ENCODE measurements at places on chromosomes 7 and 10.

DNA sequence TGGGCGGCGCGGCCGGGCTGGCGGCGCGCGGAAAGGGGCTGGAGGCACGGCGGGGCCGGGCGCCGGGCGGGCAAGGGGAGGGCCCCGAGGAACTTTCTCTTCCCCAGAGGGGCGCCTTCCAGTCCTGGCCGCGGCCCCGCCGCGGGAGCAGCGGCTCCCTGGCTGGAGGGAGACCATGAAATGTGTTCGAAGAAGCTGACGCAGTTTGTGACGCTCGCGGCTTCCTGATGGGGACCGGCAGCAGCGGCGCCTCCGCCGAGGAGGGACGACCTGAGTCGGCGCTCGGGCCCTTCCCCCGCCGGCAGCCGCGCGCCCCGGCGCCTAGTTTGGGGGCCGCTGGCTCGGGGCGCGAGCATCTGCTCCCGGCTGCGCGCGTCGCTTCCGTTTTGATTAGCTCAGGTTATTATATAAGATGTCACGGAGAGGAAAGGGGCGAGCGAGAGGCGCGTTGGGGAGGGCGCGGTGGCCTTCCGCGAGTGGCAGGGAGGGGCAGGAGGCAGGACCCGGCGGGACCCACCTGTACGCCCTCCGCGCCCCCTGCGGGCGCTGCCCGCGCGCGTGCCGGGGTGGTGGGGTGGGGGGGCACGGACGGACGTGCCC is 57.1 kb upstream of the PCGF5 start:
- DNase-seq = peak; percentile 62

GRCh38 chr7:34596887-34597286 is 61.1 kb upstream of the NPSR1 start:
- DNase-seq = no peak

DNA sequence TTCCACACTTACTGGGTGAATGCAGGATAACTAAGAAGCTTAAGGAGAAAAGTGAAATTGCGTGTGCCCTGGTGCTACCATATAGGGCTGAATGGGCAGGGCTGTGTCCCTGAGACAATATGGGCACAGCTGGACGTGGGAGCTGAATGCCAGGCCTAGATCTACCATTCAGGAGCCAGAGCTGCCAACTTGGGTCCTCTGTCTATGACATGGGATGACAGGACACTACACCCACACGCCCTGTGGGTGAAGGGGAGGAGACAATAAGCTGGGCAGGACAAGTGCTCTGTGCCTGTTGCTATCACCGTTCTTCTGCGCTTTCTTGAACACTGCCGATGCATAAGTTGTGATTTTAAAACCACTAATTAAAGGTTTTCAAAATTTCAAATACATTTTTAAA is 293.9 kb downstream of the TNS3 start:
- no peak for DNase-seq

GRCh38 chr10:103854686-103855391 is 537 bp downstream of the SH3PXD2A start:
- DNase-seq = no peak

DNA sequence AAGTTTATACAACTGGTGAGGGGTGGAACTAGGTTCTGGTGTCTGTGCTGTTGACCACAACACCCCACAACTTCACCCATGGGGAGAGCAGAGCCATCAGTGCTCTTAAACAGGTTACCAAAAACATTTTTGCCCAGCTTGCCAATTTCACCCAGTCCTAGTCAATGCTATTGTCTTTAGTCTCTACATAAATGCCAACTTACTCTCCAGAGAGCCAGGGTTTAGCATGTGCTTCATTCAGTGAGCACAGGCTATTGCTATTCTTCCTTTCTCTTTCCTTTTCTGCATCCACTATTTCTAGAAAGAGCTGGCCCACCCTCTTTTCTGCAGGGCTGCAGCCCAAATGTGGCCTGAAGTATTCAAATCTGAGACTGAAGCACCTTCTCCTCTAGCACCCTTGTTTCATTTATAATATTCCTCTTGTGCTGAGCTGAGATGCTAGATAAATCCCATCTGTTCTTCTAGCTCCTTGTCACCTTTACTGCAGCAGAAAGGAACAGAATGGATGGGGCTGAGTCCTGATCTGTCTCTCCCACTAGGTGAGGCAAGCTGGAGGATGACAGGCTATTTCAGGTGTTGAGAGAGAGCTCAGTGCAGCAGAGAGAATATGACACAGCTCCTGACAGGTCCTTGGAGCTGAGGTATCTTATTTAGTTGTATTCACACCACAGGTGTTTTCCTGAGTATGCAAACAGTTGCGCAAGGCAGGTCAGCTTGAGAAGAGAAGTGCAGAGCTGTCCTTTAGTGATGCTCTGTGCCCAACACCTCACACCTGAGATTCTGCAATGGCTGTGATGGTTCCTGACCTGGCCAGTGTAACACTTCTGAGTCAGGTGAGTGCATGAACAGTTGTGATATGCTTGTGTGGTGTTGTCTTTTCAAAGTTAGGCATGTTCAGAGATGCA is 819.2 kb downstream of the CCSER2 start:
- no peak for DNase-seq

DNA sequence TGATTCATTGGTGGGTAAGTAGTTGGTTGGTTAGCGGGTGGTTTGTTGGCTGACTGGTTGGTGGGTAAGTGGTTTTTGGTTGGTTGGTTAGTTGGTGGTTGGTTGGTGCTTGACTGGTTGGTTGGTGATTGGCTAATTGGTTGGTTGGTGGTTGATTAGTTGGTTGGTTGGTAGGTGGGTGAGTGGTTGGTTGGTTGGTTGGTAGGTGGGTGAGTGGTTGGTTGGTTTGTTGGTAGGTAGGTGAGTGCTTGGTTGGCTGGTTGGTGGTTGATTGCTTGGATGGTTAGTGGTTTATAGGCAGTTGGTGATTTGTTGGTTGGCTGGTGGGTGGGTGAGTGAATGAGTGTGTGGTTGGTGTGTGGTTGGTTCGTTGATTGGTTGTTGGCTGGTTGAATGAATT is 44.2 kb downstream of the CALML3 start:
- no peak for DNase-seq

DNA sequence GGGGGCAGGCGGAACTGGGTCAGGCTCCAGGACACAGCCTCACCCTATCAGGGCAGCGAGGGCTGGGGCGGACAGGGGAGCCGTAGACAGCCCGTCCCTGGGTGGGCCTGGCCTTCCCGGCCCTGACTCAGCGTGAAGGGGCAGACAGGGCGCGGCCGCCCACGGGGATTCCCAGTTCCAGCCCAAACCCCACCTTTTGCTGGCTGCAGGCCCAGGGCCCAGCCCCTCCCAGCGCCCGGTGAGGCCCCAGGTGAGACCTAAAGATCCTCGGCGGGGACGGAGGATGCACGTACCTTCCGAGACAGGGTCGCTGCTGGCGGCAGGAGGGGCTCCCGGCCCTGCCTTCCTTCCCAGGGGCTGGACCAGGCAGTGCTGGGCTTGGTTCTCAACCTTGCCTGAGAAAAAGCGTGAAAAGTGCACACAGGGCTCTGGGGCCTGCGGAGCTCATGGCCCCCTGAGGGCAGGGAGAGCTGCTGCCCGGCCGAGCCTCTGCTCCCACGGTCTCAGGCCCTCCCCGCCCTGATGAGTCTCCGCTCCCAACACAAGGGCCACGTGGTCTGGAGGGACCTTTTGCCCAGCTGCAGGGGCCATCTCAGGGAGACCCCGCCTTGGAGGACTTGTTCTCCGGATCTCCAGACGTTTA is 43.9 kb upstream of the DNAJB6 start:
- DNase-seq = no peak

DNA sequence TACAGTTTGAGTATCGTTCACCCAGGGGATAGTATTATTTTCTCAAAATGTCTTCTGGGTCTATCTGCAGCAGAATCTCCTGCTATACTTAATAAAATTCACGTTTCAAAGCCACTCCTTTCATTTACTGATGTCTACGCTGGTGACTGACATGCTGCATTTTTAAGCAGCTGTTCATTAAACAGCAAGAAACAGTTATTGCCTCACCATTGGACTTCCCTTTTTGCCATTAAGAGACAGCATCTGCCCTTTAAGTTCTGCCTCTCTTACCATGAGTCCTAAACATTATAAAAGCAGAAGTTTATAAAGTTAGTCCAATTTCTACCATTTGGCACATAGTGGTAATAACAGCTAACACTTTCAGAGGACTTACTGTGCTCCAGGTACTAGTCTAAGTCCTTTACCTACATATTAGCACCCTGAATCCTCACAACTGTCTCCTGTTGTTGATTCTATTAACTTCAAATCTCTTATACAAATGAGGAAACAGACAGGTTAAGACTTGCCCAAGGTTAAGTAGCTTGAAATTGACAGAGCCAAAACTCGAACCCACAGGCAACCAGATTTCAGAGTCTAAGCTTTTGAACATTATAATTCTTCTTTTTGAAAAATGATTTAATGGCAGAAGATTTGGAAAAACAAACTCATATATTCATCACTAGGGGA is 169.5 kb downstream of the SNX13 start:
- DNase-seq = no peak

DNA sequence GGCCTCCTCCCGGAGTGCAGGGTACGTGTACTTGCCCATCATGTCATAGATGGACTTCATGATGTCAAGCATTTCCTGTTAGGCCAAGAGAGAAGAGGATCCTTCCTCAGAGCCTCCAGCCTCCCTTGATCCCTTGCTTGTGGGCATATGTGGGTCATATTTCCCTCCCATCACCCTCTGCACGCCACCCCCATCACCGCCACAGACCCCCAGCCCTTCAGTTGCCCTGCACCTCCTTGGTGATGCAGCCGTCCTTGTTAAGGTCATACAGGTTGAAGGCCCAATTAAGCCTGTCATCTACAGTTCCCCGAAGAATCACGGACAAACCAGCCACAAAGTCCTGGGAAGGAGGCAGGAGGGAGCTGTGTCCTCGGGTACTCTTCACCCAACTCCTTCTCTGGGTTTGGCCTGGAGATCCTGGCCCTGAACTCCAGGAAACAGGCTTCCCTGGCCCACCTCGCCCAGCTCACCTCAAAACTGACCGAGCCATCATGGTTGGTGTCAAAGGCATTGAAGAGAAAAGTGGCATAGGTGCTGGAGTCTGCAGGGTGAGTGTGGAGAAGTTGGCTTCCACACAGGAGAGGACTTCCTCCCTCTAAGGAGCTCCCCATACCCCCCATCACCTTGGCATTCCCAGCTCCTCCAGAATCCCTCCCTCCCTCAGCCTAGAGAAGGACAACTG is 9.8 kb upstream of the OGA start:
- DNase-seq = no peak

DNA sequence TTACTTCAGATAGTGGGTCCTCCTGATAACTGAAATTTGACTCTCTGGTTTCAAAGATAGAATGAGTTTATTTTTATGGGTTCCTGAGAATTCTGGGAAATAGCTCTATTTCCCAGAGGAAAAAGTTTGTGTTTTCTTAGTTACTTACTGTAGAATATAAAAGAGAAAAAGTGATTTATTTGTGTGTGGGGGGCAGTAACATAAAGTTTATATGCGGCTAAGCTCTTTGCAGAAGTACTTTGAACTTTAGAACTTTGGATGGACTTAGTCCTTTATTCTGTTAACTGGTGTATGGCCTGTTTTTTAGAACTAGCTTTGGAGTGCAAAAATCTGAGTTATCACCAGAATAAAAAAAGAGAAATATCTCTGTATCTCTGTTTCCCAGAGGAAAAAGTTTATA is 157.1 kb downstream of the BBS9 start:
- no peak for DNase-seq

GRCh38 chr7:5489991-5490536 is 66.4 kb upstream of the TNRC18 start:
- no peak for DNase-seq

GRCh38 chr7:7183061-7183837 is 905 bp downstream of the C1GALT1 start:
- DNase-seq = peak; percentile 23

DNA sequence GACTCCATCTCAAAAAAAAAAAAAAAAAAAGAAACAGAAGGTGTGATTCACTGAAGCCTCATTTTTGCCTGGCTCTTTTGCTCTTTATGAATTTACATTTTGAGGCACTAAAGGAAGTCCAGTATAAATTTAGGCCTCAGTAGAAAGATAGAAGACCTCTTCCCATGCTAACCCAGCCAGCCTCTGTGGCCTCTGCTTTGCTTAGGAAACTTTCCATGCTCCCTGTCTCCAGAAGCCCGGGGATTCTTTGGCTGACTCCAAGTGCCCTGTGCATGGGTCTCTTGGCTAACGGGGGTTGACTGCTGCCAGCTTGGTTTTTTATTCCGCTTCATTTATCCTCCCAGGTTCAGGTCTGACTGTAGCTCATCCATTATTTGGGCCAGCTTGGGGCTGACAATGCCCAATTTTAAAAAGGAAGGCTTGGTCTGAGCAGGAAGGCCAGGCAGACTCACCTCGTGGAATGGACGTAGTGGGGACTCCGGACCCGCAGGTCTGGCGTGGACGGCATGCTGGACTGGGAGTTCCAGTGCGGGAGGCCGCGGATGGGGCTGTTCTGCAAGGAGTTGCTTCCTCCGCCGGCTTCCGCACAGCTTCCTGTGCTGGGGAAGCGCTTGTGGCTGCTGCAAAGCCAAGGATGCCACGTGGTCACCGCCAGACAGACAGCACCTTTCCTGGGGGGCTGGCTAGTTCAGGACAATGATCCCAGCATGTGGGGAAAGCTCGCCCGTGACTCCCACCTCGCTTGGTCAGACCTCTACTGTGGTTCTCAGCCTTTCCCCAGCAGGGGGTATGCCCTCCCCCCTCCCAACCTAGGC is 72.3 kb downstream of the PRPF18 start:
- DNase-seq = no peak

GRCh38 chr10:92845921-92846320 is 2.4 kb upstream of the EXOC6 start:
- no peak for DNase-seq

DNA sequence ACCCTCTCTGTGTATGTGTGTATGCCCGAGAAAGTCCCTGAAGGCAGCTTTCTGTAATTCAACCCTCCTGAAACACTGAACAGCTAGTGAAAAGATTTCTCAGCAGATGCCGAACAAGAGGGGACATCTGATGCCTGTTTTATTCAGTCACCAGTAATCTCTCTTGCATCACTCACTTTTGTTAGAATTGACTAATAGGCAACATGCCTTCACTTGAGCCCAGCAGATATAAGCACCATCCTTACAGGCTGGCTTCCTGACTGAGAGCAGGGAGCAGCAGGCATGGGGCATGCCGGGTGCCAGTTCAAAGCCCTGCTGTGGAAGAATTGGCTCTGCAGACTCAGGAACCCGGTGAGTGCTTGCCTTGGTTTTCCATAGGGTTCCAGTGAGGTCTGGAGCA is at the start of gene ABCA13:
Gene ABCA13 (plus strand): TSS at position 257 of the 400 bp plus-strand sequence. CDS start 26 bp downstream, at position 283.
- DNase-seq = no peak

DNA sequence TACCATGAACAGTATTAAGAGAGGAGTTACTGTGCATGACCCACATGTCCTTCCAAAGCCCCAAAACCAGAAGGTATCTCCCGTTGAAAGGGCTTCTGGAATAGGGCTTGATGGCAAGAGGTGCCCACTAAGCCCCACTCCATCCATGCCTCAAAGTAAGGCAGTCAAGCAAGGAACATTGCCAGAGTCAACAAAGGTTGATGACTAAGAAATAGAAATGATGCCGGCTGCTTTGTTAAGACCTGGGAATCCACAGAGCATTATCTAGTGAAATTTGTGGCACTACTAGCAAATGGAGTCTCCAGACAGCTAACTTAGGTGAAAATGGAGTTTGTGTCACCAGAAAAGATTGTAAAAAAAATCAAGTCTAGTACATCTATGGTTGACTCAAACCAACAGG is 6.2 kb downstream of the SFR1 start:
- no peak for DNase-seq

GRCh38 chr10:118161461-118162246 is 114.9 kb upstream of the RAB11FIP2 start:
- no peak for DNase-seq

Measured in GM12891 (cell line).